ENCODE measurements at places on chromosomes 5 and 9.

DNA sequence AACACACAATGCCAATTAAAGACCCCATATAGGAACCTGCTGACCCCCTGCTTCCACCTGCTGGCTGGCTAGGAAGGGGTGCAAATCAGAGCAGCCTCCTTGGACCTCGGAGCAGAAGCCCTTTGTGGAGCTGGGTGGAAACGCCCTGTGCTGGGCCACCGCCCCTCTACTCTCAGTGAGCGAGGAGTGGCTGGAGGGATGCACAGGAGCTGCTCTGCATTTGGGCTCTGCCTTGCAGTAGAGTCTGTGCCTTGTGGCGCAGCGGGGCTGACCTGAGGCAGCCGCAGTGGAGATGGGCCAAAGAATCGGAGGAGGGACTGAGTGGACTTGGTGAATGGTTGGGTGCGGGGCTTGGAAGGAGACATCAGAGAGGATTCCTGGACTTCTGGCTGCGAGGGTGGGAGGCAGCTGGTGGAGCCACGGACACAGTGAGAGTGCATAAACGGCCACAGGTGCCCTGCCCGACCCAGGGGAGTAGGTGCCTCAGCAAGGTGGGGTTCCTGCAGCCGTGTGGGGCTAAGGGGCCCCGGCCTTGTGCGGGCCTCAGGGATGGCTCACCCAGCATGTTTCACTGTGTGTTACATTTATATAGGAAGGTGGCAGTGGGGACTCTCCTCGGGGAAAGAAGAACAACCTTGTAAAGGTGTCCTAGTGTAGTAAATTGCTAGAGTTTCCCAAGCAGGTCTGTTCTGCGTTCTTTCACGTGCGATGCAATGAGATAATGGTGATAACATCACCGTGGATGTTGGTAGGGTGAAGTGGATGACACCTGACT is 14.1 kb upstream of the IRX4 start:
- DNase-seq, result no peak

- DNase-seq, result no peak
Measured at GRCh38 chr5:1204693-1205242, 3.4 kb downstream of the SLC6A19 start.

- no peak for DNase-seq
Measured at GRCh38 chr5:37792975-37793631, 46.7 kb downstream of the GDNF start.

DNA sequence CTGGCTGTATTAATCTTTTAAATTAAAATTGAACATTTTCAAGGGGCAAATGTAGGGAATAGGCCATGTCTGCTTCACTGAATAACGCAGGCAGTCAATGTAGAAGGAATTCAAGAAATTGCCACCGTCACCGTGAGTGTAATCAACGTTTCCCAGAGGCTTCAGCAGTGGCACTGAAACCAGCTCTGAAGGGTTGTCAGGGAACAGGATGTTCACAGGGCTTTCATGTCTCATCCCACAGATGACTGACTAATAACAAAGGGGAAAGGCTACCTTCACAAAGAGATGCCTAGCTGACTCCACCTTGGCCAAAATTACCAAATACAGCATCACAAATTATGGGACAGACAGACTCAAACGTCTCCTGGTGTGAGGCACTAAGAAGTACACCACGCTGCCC is 70.4 kb upstream of the SIMC1 start:
- DNase-seq, result no peak

- DNase-seq, result no peak
Measured at GRCh38 chr9:96199006-96199405, 103.0 kb downstream of the HSD17B3 start.

DNA sequence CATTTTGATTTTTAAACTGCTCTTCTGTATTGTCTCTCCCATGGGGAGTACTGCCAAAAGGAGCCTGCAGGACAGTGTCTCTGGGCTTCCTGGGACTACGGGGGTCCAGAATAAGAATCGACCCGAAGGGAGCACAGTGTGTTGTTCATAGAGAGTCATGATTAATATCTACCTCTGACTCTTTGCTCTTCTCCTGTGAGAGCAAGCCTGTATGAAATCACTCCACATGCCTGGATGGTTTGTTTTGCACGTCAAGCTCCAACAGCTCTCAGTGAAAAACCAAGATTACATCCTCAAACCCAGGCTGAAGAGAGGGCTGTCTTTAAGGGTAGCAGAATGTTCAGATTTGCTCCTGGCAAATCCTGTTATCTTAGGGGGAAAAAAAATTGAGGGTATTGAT is 1860.0 kb upstream of the WWC1 start:
- DNase-seq, result no peak

DNA sequence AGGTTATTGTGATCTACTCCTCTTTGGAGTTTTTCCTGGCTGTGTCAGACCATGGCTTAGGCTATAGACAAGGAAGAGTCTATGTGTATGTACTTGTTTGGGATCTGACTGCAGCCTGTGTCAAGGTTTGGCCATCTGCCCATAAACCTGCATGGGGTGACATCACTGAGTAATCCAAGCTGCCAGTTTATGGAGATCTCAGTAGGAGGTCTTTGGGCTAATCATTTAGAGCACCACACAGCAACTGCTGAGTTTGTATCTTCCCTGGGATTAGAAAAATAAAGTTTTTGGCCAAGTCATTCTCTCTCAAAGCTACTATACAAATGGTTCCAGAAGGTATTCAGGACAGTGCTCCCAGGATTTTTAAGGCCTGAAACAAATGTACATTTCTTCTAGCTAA is 65.5 kb upstream of the HSPB3 start:
- no peak for DNase-seq

- DNase-seq, result no peak
Measured at GRCh38 chr9:134942788-134943184, 25.1 kb upstream of the FCN1 start.

GRCh38 chr5:133316346-133317343 is 264.8 kb downstream of the HSPA4 start:
- DNase-seq, result no peak

GRCh38 chr9:133739408-133740280 is 1.5 kb upstream of the SARDH start:
- DNase-seq, result no peak
